ENCODE measurements at places on chromosomes 4 and X.

- no peak for DNase-seq
Observed at GRCh38 chr4:22029803-22030202, 81.2 kb upstream of the KCNIP4 start.

DNA sequence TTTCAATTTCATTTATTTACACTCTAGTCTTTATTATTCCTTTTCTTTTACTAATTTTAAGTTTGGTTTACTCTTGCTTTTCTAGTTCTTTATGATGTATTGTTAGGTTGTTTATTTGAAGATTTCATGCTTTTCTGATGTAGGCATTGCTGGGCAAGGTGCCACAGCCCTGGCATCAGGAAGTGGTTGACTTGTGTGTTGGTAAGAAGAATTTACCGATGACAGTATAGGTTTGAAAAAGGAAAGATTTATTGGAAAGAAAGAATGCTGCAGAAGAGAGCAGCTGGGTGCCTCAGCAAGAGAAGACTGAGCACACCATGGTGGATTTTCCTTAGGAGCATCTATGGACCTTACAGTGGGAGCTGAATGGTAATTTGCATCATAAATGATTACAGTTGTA, 153.2 kb downstream of the KLF8 start:
- DNase-seq: peak; percentile 6

GRCh38 chrX:97705936-97706335, 822.2 kb downstream of the RPA4 start:
- no peak for DNase-seq

GRCh38 chr4:156837625-156838345, 133.8 kb downstream of the PDGFC start:
- no peak for DNase-seq

DNA sequence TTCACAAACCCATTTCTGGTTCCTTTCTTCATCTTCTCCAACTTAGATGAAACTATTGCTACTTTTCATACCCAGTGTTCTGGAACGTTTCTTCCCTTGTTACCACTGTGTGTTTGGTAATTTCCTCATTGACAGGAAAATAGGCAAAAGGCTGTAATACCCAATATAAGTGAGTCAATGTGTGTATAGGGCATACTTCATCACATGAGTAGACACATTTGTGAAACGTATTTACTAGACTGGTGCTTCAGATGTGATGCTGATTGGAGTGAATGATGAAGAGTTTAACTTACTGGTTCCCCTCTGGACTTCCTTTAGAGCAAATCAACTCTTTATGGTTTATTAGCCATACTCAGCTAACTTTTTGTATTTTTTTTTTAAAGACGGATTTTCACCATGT, 195.1 kb upstream of the ATP6AP2 start:
- DNase-seq: no peak

DNA sequence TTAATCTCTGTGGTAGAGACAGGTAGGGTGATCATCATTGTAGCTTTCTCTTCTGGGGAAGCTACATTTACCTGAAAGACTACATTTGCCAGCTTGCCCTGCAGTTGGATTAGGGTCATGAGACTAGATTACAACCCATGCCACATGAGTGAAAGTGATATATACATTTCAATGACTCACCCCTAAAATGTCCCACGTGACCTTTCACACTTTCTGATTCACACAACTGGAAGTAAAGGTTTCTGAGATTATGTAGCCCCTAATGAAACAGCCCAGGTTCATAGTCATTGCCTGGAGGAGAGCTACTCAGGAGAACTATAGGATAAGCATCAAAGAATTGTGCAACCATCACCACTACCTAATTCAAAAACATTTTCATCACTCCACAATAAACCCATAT, 17.8 kb downstream of the PDCL2 start:
- DNase-seq: no peak

DNA sequence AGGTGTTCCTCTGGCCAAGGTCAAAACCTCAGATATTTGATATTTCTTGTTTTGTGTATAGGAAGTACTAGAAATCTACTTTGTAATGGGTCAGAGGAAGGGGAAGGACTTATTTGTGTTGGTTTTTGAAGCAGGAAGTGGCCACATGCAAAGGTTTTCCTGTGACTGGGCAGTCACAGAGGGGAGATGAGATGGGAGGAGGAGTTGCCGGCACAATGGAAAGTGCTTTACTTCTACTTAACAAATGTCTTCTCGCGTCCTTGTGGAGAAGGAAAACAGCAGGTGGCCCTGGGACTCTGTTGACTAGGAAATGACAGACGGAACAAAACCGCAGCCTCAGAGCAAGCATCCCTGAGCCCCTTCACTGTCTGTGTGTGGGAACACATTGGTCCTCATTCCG, 46.6 kb downstream of the SHROOM2 start:
- DNase-seq: no peak

All from activated T-helper 1 cell treated with Interleukin-2 at 50 U/mL for 16 hours (primary cell).